ENCODE measurements at places on chromosomes 5 and 9. TPM values are rescaled to one million over a fixed set of nuclear protein-coding genes. Genes with fewer than 3 reads are reported as not detected.

- no peaks in the 10 kb centered on the region for H3K36me3 ChIP-seq
- no peak overlapping the region for H3K4me3 ChIP-seq
- H3K27ac ChIP-seq: no peak overlapping the region
Observed at GRCh38 chr9:81826517-81826906, 101.7 kb upstream of the SPATA31D4 start.

GRCh38 chr5:73861313-73861988 is 235.5 kb downstream of the ARHGEF28 start:
- H3K36me3 ChIP-seq: no peaks in the 10 kb centered on the region
- no peak for DNase-seq
- H3K27me3 ChIP-seq: no peaks in the 10 kb centered on the region
- H3K4me1 ChIP-seq: no peaks in the 10 kb centered on the region
- H3K4me3 ChIP-seq: no peak overlapping the region
- H3K27ac ChIP-seq: no peak overlapping the region

DNA sequence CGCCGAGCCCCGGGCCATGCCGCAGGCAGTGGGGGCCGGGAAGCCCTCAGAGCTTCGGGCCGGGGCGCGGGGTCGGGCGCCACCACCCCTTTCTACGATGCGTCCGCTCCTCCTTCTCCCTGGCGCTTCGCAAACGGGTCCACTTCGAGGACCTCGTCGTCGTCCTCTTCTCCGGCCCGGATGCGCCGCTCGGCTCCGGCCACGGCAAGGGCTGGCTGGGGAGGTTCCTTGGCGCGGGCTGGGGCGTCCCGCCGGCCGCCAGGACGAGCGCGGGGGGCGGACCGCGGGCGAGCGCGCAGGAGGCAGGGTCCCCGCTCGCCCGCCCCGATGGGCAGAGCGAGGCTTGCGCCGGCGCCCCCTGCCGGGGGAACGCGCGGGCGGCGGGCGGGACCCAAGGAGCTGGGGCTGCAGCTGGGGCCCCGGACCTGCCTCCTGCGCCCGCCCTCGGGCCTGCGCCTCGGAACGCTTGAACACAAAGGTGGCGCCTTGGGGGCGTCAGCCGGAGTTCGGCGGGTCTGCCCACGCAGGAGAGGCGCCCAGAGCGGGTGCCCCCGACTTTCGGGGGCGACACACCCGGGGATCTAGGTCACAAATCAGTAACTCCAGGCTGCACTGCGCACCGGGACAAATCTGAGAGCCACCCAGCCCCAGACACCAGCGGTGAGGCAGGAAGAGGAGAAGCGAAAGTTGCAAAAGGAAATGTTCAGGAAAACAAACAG is at the start of gene ROR2:
Gene ROR2, minus strand, starts transcription at position 283 of the 719 bp plus-strand sequence.
- DNase-seq: peak; percentile 70
- peak within 1 kb of the TSS; percentile 52 for H3K4me3 ChIP-seq
- H3K27ac ChIP-seq: peak within 1 kb of the TSS; percentile 59
- no peaks in the 10 kb centered on the region for H3K36me3 ChIP-seq

DNA sequence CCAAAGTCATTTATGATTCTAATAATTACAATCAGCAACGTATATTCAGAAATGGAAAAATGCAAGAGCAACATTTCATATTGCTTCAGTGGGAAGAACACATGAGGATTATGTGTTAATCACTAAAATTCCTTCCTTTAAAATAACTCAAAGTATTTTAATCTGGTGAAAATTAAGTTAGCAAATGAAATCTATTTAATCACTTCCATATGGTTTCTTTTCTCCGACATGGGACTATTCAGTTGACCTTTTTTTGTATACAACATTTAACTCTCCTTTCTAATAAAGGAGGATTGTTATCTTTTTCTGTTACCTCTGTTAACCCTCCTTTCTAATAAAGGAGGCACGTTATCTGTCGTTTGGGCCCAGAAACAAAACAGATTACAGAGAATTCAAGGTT is 59.9 kb downstream of the HOMER1 start:
- no peak overlapping the region for H3K27ac ChIP-seq
- no peaks in the 10 kb centered on the region for H3K4me1 ChIP-seq
- H3K4me3 ChIP-seq: no peak overlapping the region
- no peak for DNase-seq
- H3K27me3 ChIP-seq: no peaks in the 10 kb centered on the region
- H3K36me3 ChIP-seq: no peaks in the 10 kb centered on the region

GRCh38 chr9:98879963-98880310 is 63.8 kb upstream of the COL15A1 start:
- no peaks in the 10 kb centered on the region for H3K4me1 ChIP-seq
- H3K4me3 ChIP-seq: no peak overlapping the region
- H3K27ac ChIP-seq: no peak overlapping the region

DNA sequence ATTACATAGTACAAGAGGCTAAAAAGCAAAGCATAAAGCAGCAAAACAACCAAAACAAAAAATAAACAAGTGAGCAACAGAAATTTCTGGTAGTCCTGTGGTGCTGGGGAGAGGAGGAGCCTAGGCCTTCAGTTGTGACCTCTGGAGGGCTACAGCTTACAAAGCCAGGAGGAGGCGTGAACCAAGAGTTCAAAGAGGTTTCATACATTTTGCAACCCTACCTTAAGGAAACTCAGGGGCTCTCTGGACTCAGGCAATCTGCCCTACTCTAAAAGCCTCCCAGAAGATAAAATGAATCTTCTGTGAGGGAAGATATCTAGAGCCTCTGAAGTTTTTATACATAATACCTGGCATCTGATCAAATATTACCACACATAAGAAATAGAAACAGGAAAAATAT is 187.4 kb downstream of the AGTPBP1 start:
- H3K4me1 ChIP-seq: no peaks in the 10 kb centered on the region
- H3K36me3 ChIP-seq: no peaks in the 10 kb centered on the region
- no peaks in the 10 kb centered on the region for H3K27me3 ChIP-seq
- no peak overlapping the region for H3K4me3 ChIP-seq
- H3K27ac ChIP-seq: no peak overlapping the region

DNA sequence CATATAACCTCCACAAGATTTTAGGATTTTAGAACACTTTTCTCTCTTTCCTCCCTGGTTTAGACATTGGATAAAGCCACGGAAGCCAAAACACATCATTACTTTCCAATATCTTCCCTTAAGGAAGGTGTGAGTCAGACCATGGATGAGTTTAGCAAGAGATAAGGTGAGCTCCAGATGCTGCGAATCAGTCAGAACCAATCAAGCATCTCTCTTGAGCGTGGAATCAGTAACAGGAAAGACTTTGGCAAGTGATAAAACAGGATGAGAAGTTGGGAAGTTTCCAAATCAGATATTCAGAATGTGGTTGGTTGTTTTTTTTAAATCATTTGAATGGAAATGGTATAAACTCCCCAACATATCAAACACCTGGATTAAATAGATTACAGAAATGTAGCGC is 397.8 kb downstream of the EFNA5 start:
- no peak for DNase-seq
- no peak overlapping the region for H3K4me3 ChIP-seq
- no peak overlapping the region for H3K27ac ChIP-seq
- no peaks in the 10 kb centered on the region for H3K27me3 ChIP-seq
- H3K4me1 ChIP-seq: no peaks in the 10 kb centered on the region
- H3K36me3 ChIP-seq: no peaks in the 10 kb centered on the region

DNA sequence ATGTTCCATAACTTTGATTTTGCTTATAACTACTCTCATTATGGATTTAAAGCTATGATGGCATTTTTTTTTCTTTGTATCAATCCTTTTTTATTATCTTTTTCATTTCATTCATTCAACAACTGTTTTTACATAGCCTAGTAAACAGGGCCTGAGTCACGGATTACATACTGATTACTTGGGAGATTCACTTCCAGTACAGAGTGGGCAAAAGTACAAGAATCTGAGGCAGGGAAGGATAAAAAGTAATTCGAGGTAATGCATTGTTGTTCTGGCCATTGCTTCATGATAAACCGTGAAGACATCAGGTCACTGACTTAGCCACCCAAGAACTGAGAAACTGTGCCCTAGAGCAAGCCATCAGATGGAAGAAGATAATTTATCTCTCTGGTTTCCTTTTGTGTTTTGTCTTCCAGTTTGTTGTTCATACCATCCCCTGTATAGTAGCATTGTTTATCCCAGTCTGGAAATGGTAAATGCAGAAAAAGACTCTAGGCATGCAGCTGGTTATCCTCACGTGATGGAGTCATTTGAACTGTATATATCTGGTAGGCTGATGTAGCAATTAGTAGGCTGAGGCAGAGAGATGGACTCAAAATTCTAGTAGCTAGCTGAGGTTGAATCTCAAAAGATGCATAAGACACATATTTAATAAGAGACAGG is 145.6 kb downstream of the CNTLN start:
- H3K27me3 ChIP-seq: no peaks in the 10 kb centered on the region
- H3K4me1 ChIP-seq: no peaks in the 10 kb centered on the region
- H3K36me3 ChIP-seq: no peaks in the 10 kb centered on the region
- no peak overlapping the region for H3K4me3 ChIP-seq

GRCh38 chr5:13478831-13479465 is 465.5 kb downstream of the DNAH5 start:
- H3K4me1 ChIP-seq: no peaks in the 10 kb centered on the region
- no peaks in the 10 kb centered on the region for H3K36me3 ChIP-seq
- H3K4me3 ChIP-seq: no peak overlapping the region
- H3K27ac ChIP-seq: no peak overlapping the region
- DNase-seq: no peak

GRCh38 chr9:114218264-114219120 is 63.2 kb downstream of the COL27A1 start:
- no peak for DNase-seq
- H3K4me1 ChIP-seq: no peaks in the 10 kb centered on the region
- H3K27ac ChIP-seq: no peak overlapping the region
- H3K27me3 ChIP-seq: no peaks in the 10 kb centered on the region
- H3K36me3 ChIP-seq: no peaks in the 10 kb centered on the region

GRCh38 chr5:19910136-19910535 is 77.9 kb downstream of the CDH18 start:
- no peak overlapping the region for H3K4me3 ChIP-seq
- no peak overlapping the region for H3K27ac ChIP-seq
- H3K4me1 ChIP-seq: no peaks in the 10 kb centered on the region
- H3K27me3 ChIP-seq: no peaks in the 10 kb centered on the region
- no peaks in the 10 kb centered on the region for H3K36me3 ChIP-seq
- DNase-seq: no peak

DNA sequence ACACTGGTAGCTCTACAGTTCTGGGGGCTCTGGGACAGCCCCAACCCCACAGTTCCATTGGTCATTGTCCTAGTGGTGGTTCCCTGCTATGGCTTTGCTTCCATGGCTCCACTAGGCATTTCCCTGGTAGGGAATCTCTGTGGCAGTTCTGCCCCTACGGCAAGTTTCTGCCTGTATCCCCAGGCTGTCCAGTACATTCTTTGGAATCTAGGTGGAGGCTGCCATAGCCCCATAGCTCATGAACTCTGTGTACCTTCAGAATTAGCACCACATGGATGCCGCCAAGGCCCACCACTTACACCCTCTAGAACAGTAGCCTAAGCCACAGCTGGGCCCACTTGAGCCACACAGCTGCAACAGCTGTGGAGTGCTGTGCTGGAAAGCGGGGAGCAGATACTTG is 3.3 kb upstream of the GOLM1 start:
- no peak overlapping the region for H3K4me3 ChIP-seq
- H3K27ac ChIP-seq: no peak overlapping the region
- no peaks in the 10 kb centered on the region for H3K27me3 ChIP-seq
- no peaks in the 10 kb centered on the region for H3K36me3 ChIP-seq
- DNase-seq: no peak
- H3K4me1 ChIP-seq: peaks cover 4% of the 10 kb centered on the region

DNA sequence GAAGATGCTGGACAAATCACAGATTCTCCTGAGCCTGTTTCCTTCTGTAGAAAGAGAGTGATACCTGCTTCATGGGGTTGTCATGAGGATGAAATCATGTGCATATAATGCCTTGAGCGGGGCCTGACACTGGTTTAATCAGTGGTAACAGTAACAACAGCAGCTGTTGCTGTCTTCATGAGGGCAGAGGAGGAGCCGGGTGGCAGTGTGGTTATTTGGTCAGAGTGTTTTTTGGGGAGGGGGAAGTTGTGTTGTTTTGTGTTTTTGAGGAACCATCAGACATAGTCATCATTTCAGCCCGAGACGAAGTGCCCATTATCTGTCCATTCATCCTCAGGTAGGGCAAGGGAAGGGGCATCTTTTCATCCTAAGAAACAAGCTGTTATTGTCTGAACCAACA is 44.0 kb downstream of the NEURL1B start:
- H3K27ac ChIP-seq: no peak overlapping the region
- H3K4me1 ChIP-seq: peaks cover 14% of the 10 kb centered on the region
- no peaks in the 10 kb centered on the region for H3K36me3 ChIP-seq
- H3K27me3 ChIP-seq: no peaks in the 10 kb centered on the region
- DNase-seq: no peak

GRCh38 chr5:36155291-36155690 is 3.4 kb downstream of the SKP2 start:
- DNase-seq: no peak
- H3K36me3 ChIP-seq: no peaks in the 10 kb centered on the region
- H3K27me3 ChIP-seq: no peaks in the 10 kb centered on the region
- H3K4me3 ChIP-seq: no peak overlapping the region
- H3K4me1 ChIP-seq: peaks cover 5% of the 10 kb centered on the region

GRCh38 chr9:28045051-28045450 is 471.8 kb upstream of the C9orf72 start:
- DNase-seq: no peak
- no peak overlapping the region for H3K4me3 ChIP-seq
- H3K27ac ChIP-seq: no peak overlapping the region
- H3K4me1 ChIP-seq: no peaks in the 10 kb centered on the region

DNA sequence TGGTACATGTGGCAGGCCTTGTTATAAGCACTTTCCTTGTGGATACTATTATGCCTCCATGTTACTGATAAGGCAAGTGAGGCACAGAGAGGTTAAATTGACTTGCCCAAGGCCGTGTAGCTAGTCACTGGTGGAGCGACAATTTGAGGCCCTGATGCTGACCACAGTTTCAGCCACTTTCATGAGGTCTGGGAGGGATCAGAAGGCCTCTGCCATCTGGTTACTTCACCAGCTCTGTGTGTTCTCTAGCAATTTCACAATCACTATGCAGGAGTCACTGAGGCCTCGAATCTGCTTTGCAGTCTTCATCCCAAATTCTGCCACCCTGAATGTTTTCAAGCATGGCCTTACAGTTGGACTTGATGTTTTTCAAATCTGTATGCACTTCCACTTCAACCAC is 9.1 kb downstream of the LRRC70 start:
- no peak overlapping the region for H3K4me3 ChIP-seq
- H3K27me3 ChIP-seq: no peaks in the 10 kb centered on the region

GRCh38 chr5:108212775-108213346 is 169.0 kb downstream of the FBXL17 start:
- no peaks in the 10 kb centered on the region for H3K4me1 ChIP-seq
- H3K27ac ChIP-seq: no peak overlapping the region
- H3K27me3 ChIP-seq: no peaks in the 10 kb centered on the region
- no peak overlapping the region for H3K4me3 ChIP-seq
- DNase-seq: no peak

The RGS14 gene
- total RNA-seq: 9.1 TPM

The EQTN gene
- 1.0 TPM for total RNA-seq

All from colonic mucosa (tissue), 4 donors.